Stimulated activated CD4-positive, alpha-beta T cell treated with anti-CD3 and anti-CD28 coated beads, Interleukin-15, amount 100 ng/mL, for 1 hour (primary cell): ENCODE measurements at places on chromosomes 3 and 15.

- DNase-seq = no peak
Observed at GRCh38 chr3:55937301-55937700, 450.2 kb upstream of the WNT5A start.

GRCh38 chr3:182925330-182925943, 54.9 kb downstream of the DCUN1D1 start:
- DNase-seq = no peak

DNA sequence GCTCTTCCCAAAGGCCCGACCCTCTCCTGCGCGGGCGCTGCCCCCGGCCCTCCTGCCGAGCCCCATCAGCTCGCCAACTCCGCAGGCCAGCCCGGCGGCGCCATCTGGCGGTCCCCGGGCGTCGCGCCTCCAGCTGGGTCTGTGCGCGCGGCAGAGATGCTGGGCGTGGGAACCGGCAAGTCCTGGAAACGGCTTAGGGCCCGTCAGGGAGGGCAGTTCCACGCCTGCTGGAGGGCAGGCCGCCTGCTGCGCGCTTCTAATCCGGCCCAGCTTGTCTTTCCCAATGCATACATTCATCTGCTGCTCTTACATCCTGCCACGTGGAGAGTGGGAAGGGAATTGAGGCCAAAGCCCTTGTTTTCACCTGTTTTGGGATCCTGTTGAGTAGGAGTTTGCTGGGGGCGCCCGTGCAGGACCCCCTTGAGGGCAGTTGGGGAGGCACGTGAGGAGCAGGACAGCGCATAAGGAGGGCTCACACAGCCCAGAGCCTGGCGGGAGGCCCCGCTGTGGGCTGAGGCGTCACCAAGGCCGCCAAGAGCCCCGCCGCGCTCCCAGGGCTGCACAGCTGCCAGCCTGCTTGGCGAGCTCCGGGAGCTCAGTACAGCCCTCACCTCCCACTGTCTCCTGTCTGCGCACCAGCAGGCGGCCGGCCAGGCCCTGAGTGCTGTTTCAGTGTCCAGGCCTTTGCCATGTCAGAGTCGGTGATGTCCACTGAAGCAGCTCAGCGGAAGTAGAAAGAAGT, 165.6 kb downstream of the NSMCE3 start:
- peak; percentile 50 for DNase-seq

DNA sequence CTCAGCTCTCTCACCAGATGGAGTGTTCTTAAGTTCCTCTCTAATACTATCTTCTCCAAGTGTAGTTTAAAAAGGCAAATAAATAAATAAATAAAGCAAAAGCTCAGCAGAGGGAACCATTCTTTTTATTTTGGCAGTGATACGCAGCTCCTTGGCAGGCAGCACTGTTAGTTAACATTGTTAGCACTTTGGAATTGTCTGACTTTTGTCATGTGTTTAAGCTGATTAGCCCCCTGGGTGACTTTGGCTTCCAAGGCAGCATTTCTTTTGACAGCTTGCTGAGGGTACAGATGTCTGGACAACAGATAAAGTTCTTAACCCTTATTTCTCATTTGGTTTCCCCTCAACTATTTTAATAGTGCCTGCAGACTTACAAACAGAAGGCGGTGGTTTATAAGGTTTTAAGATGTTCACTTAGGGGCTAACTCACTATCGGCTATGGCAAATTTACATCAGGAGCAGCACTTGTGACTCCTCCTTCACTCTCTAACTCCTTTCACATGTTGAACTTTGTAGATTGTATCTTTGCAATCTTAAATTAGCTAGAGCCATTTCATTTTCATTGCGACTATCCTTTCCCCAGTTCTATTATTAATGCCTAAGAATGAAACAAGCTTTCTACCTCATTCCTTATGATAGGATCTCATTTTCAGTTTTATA, 213.4 kb downstream of the ZBBX start:
- no peak for DNase-seq

DNA sequence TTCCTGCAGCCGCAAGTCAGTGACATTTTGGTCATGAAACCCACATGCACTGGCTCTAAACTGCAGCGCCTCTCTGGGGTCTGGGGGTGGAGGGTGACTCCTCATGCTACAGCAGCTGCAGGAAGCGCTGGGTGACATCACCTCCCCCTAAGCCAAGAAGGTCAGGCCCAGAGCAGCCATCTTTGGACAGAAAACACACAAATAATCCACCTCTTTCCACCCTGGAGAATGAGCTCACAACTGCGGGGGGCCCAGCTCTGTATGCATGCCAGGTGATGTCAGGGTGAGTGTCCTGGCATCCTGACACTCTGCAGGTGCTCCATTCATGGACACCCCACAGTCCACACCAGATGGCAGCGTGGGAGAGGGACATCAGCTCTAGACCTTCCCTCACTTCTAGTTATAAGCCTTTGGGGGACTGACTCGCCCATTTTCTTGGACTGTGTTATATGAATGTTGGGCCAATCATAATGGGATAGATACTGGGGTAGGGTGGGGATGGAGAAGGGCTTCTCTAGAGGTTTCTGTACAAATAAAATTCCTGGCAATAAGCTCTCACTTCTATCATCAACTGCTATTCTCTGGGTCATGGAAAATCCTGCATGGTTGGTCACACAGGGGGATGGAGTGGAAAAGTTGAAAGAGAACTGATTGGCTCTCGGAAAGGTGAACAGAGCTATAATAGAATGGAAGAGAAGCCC, 70.7 kb upstream of the THBS1 start:
- no peak for DNase-seq

GRCh38 chr3:123750659-123751420, 133.3 kb downstream of the MYLK start:
- DNase-seq = no peak
